ENCODE measurements at places on chromosomes 11 and 22.

- DNase-seq: no peak
Observed at GRCh38 chr11:11163669-11164333, 189.2 kb downstream of the CSNK2A3 start.

- DNase-seq: no peak
Observed at GRCh38 chr11:27477831-27478230, 5.2 kb upstream of the LGR4 start.

GRCh38 chr11:43788421-43788820 lies 92.2 kb upstream of the ALKBH3 start:
- DNase-seq: peak; percentile 67

DNA sequence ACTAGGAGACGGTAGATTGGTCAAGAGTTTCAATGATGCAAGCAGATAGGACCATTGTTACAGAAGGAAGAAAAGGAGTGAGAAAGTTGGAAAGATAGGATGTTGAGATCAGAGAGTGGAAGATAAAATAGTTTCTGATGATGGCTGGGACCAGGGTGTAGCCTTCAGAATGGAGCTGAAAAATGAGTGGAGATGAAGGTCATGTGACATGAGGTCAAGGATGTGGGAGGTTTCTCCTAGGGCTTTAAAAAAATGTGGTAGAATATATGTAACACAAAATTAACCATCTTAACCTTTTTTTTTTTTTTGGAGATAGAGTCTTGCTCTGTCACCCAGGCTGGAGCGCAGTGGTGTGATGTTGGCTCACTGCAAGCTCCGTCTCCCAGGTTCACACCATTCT lies 18.3 kb upstream of the PEX26 start:
- DNase-seq: no peak

DNA sequence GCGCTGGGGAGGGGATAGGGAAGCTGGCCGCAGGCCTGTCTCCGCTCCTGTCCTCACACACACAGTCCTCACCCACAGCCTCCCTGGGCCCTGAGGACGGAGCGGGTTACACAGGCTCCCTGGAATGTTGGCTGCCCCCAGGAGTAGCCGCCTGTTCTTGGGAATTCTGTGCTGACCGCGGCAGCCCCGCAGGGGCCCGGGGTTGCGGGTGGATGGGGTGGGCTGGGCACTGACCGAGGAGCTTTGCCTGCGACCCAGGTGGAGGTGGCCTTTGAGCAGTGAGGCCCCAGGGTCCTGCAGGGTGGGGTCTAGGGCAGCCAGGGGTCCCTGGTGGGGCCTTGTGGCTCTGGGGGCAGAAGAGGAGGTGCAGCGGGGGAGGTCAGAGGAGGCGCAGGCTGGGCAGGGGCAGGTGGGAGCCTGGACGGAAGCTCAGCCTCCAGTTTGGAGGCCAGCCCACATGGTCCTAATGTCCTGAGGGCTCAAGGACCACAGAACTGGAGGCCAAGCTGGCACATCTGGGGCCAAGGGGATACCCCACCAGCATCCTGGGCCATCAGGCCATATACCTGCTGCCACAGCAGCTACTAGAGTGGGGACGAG lies 6.6 kb upstream of the MRGPRG start:
- DNase-seq: no peak

All from MV-4-11 (cell line).